GM23338 (cell line): ENCODE measurements at places on chromosomes 4 and X. TPM values are rescaled to one million over a fixed set of nuclear protein-coding genes. Genes with fewer than 3 reads are reported as not detected.

- DNase-seq: peak; percentile 36
These were observed 23.7 kb upstream of the UNC5C start for GRCh38 chr4:95572304-95572991.

GRCh38 chr4:85496126-85496849, 21.3 kb downstream of the ARHGAP24 start:
- DNase-seq: no peak

DNA sequence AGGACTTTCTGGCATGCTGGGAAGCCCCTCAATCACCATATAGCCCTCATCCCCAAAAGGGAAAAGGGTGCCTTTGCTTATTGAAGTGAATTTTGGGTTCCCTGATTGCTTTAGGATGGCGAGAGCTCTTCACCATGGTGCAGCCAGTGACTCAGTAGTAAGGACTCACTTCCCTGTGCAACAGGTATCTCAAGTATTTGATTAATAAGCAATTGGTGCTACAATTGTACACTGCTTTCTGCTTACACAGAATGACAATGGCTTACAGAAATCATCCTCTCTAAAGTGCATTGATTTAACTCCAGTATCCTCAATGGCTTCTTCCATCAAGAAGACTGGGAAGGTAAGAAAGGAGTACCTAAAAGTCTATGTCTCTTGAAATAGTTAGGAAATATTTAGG, 143.7 kb upstream of the SMIM10 start:
- DNase-seq: no peak

GRCh38 chr4:73576381-73576780, 43.9 kb downstream of the RASSF6 start:
- DNase-seq: no peak

GRCh38 chr4:8398347-8398746, 42.2 kb downstream of the ACOX3 start:
- no peak for DNase-seq

Gene ASB12
- 0.39 and 1.2 TPM in 2 replicates for total RNA-seq
